HCT116 (cell line): ENCODE measurements at places on chromosomes 16 and 17. TPM values are rescaled to one million over a fixed set of nuclear protein-coding genes. Genes with fewer than 3 reads are reported as not detected.

- no peak for DNase-seq
Observed at GRCh38 chr17:35713069-35713728, 18.2 kb upstream of the RASL10B start.

DNA sequence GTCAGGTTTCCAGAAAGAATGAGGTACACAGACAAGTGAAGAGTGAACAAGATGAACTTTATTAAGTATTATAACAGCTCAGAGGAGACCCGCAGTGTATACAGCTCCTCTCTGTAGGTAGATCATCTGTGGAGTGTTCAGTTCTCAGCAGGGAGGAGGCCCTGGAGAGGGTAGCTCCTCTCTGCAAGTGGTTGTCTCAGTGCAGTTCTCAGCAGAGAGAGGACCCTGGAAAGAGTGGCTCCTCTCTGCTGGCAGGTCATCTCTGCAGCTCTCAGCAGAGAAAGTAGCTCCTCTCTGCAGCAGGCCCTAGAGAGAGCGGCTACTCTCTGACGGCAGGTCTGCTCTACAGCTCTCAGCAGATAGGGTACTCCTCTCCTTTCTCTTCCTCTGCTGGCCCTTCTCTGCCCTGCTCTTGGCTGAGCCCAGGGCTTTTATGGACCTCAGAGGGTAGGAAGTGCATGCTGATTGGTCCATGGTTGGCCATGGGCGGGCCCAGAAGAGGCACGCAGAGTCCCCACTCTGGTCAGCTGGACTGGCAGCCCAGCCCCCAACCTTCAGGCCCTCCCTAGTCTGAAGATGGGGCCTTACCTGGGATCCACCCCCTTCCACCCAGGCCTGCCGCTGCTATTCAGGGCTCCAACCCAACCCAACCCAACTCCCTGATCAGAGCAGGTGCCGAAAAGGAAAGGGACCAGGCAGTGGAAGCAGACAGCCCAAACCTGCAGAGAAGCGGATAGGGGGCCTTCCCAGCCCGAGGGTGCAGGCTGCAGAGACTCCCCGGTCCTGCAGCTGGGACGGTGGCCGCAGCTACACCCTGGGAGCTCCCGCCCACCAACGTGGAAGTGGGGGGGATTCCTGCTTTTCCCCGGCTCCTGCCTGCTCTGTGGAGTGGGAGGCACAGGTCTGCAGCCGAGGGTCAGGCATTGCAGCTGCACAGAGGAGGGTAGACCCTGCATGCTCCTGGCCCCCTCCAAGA lies 18.5 kb upstream of the DNAJA2 start:
- no peak for DNase-seq

Gene TTYH2
- 10.8 TPM for total RNA-seq

- DNase-seq: no peak
Observed at GRCh38 chr17:9406046-9406606, 169.5 kb downstream of the STX8 start.

DNA sequence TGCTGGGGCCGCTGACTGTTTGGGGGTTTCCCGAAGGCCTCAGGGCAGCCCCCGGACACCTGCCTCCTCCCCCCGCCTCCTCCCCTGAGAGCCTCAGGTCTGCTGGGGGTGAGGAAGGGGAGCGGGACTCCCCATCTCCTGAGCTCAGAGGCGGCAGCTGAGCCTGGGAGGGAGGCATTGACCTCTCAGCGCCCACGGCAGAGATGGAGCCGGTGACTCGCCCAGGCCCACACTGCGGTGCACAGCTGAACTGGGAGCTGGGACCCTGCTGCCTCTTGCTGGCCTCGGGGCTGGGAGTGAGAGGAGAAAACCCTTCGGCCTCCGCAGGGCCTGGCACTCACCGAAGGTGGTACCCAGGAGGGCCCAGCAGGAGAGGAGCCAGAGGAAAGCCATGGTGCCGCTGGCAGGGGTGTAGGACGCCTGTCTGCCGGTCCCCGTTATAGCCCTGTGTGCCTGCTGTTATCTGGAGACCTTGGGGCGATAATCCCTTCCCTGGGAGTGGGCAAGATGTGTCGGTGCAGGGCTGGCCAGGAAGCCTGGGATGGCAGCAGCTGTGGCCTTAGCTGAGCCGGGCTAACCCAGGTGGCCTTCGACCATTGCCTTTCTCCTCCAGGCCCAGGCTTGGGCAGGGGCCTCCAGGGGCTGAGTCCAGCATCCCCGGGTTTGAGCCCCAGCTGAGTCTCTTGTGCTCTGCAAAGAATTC lies at the start of gene CTRB2:
TSS of gene CTRB2 (minus strand) at position 413 of the 703 bp plus-strand sequence. CDS start at position 393, 20 bp downstream.
- DNase-seq: no peak

GRCh38 chr17:65220732-65221131 lies 83.6 kb downstream of the RGS9 start:
- DNase-seq: peak; percentile 23

DNA sequence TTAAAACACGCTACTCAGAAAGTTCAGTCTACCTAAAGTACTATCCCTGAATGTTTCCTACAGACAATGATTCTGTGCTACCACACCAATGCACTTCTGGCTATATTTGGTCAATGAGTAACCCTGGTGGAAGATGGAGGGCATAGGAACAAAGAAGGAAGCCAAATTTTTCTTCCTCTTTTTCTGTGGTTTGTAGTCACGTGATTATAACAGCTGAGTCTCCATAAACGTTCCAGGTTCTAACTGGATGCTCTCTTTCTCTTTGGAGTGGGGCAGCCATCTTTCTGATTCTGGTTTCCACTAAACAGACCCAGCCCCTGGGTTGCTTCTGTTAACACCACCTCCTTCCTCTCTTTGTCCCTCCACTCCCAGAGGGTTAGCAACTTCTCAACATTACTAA lies 274.9 kb downstream of the CDH11 start:
- DNase-seq: no peak

Gene PRRT2
- total RNA-seq: 4.0 TPM

GRCh38 chr16:87186446-87186845 lies 130.7 kb downstream of the C16orf95 start:
- DNase-seq: no peak

Gene VTN
- 1.5 TPM for total RNA-seq

GRCh38 chr16:75007443-75007842 lies 8.6 kb downstream of the ZNRF1 start:
- no peak for DNase-seq

- peak; percentile 71 for DNase-seq
Observed at GRCh38 chr17:1147664-1148063, 32.1 kb downstream of the ABR start.

DNA sequence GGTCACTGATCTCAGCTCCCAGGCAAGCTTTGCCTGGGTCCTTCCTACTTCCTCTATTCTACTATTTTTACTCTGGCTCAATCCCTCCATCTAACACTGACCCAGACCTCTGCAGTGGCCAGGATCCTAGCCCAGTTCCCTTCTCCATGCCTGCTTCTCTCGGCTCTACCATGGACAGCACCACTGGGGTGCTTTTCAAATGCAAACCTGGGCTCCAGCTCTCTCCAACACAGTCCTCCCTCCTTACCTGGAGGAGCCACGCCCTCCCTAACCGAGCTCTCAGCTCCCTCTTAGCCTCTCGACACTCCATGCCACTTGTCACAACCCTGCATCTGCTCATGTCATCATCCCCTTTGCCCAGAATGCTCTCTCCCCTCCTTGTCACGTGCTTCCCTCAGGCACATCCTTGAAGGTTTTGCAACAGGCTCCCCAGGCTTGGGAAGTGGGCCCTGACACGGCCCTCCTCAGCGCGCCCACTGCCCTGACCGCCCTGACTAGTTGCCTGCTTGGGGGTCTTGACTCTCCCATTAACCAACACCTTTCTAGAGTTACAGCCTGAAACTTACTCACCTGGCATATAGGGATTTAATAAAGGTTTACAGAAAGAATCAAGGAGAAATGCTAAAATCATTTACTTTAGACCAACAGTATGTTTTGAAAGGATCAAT lies 41.6 kb downstream of the MARF1 start:
- no peak for DNase-seq

Gene TMEM101
- total RNA-seq: 43.8 TPM

DNA sequence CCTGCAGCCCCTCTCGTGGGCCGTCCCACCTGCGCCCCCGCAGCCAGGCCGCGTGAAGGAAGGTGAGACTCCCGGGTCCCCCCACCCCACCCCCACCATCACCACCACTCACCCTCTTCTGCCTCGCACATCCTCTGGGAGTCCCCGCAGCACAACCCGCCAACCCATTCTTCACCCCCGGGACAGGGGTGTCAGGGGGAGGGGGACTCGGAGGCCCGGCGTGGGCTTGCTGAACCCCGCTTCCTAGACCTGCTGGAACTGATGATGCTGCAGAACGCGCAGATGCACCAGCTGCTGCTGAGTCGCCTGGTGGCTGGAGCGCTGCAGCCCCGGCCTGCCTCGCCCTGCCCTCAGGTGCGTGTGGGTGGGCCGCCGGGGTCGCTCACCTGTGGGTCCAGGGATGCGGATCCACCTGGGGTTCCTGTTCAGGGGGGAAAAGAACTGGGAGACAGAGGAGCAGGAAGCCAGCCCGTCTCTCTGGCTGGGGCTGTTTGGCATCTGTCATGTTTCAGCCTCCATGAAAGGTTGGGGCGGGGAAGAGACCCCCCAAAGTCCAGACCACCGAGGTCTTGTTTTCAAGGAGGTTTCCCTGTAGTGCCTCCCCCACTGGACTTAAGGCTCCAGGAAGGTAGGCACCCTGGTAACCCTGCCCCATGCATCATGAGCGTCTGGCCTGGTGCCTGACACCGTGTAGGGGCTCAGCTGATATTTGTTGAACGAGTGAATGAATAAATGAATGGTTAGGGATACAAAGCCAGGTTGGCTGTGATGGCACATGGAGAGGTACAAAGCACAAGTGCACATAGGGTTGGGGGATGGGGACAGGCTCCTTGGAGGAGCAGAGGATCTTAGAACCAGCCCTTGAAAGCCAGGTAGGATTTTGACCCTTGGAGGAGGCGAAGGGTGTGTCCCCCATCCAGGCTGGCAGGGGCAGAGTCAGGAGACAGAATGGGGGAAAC lies 849 bp downstream of the PRR29 start:
- no peak for DNase-seq

GRCh38 chr16:64933885-64934284 lies 188.0 kb downstream of the CDH11 start:
- no peak for DNase-seq

- DNase-seq: no peak
Observed at GRCh38 chr16:24045641-24046040, 209.9 kb downstream of the PRKCB start.

Gene GGA2
- 68.3 TPM for total RNA-seq

DNA sequence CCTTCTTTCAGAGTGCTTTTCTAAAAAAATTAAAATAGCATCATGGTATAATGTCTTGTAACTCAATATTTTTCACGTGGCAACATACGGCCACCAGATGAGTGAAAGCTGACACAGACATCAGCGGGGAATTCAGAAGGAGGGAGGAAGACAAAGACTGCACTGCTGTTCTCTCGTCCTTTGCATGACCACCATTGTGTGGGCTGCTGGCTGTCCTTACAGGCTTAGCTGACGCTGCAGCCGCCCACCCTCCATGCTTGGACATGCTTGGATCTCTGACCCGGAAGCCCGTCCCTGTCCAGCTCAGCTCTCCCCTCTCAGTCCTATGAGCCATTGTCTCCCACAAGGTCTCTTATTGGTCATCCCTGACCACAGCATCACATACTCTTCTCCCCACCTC lies 11.4 kb upstream of the MLYCD start:
- no peak for DNase-seq
